ENCODE measurements at places on chromosomes 7 and 10.

GRCh38 chr10:69226919-69227450 is 6.9 kb downstream of the HKDC1 start:
- DNase-seq, result no peak

- no peak for DNase-seq
Measured at GRCh38 chr10:100289641-100290040, 3.2 kb upstream of the BLOC1S2 start.

GRCh38 chr10:62046522-62047227 is 145.2 kb downstream of the ARID5B start:
- DNase-seq, result no peak

DNA sequence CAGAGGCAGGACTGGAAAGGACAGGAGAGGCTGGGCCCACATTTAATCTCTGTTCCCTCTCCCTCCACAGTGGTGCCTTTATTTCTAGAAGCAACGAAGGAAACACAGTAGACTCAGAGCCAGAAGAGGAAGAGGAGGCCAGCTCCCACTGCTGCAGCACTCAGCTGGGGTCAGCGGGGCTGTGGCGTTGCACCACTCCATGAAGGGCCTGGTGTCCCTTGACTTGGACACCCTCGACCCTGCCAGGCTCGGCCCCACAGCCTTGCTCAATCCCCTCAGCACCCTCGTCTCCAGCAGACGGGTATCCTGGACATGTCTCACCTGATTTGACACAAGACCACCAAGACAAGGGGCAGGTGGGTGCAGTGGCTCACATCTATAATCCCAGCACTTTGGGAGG is 38.8 kb downstream of the PRKAG2 start:
- DNase-seq, result no peak

DNA sequence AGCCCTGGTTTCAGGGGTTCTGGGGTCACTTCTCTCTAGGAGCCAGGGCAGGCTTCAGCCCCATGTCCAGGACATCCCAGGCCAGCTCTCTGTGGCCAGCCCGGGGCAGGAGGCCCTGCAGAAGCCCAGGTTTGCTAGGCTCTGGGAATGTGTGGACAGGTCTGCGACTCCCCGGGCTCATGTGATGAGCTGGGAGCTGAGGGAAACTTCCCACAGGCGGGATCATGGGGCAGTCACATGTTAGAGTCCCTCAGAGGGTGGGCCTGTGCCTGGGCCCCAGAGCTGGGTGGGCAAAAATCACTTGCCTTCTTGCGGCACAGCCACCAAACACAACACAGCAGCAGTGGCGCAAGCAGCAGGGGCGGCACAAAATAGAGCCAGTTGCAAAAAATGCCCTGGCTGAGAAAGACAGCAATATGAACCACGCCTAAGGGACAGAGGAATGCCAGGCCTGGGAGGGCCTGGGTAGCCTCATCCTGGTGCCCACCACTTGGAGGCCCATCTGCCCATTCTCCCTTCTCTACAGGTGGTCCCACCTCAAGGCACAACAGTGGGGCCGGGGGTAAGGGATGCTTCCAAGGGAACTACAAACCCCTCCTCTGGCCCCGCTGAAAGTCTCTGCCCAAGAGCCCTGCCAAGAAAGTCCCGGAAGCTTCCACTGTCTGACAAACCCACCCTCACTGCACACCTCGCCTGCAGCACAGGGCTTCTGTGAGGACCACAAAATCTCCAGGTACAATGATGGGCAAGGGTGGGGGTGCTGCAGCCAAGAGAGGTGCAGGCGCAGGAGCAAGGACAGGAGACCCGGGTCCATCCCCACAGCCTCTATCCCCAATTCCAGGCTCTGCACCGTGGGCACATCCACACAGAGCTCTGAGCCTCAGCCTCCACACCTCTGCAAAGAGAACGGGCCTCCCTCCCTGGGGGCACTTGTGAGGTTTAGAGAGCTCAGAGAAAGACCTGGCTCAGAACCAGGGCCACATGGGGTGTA is 34.6 kb upstream of the ANTXRL start:
- no peak for DNase-seq
